ENCODE measurements at places on chromosomes 5 and 9.

DNA sequence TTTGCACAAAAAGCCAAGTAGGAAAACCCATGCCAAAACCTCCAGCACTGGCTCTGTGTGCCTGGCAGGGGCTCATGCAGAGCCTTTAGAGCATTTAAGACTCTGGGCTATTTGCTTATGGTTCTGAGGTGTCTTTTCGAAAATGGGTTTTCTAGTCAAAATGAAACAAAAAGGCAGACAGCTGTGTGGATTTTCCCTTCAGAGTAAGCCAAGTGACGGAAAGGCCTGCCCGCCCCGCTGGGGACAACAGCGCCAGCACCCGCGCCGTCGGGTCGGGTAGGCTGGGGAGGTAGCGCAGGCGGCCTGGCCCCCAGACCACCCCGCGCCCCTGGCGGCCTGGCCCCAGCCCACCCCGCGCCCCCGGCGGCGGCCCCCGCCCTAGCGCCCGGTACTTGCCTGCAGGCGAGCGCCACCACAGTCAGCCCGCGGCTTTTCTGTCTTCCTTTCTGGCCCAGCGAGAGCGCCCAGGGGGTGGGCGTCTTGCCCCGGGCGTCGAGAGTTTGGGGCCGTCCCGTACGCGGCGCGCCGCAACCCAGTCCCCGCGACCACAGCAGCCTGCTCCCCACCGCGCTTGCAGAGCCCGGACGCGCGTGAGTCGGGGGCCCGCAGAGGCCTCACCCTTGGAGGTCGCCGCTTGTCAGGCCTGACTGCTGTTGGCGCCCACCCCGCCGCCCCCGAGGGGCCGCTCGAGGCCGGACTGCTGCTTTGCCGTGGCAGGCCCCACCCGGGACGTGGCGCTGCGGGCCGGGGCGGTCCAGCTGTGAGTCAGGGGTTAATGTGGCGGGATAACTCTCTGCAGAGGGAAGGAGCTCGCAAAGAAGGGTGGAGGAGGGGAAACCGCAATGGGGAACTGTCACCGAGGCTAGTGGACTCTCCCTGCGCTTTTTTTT lies at the start of gene TICAM2:
TICAM2 (minus strand) TSS at position 779 of the 890 bp plus-strand sequence. CDS start 21,223 bp downstream, outside the sequence.
- DNase-seq, result no peak

DNA sequence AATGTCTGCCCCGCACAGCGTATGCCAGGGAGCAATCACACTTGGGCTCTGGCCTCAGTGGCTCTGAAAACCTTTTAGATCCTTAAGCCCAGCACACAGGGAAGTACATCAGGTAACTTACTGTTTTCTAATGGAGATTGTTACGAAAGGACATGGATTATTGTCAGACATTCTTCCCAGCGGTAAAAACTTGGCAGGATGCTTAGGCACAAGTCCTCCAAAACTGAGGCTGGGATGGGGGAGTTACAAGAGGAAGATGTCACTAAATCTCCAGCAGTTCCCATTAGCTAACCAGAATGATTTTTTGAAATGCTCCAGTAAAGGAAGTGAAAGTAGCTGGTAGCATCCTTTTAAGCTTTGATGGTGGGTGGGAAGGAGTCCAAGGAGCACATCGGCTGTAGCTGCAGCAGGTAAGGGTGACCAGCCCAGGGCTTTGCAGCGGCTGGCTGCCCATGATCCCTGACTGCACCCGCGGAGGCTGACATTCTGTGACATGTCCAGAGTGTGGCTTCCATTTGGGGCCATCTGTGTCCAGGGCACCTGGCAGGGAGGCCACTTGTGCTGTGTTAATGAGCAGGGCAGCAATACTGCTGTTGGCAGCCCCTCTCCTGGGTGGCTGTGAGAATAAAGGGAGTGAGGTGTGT lies 165.8 kb downstream of the GADD45G start:
- DNase-seq, result no peak

DNA sequence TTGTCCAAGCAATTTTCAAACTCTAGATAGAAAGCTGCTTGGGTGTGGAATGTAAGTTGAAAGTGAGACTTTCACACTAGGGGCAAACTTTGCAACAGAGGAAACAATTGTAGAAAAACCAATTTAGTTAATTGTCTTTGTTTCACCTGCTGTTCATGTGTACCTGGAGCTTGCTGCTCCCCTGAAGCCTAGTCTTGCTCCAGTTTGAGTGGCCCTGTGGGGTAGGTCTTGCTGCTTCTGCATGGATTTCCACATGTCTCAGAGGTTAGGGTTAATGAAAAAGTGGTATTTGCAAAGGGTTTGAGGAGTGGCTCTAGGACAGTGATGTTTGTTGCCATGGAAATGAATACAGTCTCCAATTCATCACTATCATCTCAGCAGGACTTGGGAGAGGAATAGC lies 182.2 kb downstream of the FSTL4 start:
- DNase-seq, result no peak

DNA sequence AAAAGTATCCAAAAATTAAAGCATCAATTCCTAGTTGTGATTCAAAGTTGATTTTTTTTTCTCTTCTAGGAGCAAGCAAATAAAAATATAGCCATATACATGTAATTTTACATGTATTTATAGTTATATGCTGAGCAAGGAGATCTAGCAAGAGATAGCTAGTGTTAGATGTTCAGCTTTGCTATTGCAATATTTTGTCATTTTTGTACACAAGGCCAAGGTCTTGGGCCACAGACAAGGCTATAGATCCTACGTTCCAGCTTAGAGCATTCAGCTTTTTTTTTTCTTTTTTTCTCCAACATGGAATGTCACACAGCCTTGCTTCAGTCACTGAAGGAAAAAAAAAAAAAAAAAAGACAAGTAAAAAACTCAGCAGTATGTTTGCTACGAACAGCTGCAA lies 36.8 kb downstream of the HMGCR start:
- no peak for DNase-seq

GRCh38 chr5:122902263-122902662 lies 56.9 kb downstream of the SNX24 start:
- no peak for DNase-seq

- no peak for DNase-seq
Measured at GRCh38 chr5:179732918-179733771, 523 bp downstream of the MAML1 start.

DNA sequence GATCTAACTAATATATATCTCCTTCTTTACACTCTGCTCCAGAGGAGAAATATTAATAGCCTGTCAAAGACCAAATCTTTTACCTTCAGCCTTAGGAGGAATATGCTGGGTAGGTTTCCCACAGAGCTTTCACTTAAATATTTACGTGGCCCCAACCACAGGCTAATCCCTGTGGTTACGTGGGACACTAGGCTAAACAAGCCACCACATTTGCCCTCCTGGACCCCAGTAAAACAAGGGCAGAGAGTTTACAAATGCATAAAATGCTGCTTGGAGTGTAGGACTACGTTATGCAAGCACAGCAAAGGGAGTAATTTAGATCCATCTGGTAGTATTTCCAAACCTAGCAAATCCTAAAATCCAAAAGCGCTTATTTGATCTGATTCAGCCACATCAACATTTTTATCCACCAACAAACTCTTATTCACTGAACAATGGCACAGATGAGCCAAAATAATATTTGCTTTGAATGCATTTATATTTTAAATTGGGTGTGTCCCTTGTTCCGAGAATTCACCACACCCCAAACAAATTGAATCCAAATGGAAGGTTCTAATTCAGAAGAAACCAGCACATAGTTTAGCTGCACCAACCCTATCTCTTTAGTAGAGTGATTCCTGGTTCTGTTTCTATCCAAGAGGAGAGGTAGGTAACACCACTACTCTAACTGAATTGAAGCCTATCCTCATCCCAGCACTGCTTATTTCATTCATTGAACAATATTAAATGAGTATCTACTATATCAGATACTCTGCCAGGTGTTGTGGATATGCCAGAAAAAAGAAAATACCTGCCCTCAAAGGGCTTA lies 179.0 kb downstream of the TSSK1B start:
- DNase-seq, result no peak

DNA sequence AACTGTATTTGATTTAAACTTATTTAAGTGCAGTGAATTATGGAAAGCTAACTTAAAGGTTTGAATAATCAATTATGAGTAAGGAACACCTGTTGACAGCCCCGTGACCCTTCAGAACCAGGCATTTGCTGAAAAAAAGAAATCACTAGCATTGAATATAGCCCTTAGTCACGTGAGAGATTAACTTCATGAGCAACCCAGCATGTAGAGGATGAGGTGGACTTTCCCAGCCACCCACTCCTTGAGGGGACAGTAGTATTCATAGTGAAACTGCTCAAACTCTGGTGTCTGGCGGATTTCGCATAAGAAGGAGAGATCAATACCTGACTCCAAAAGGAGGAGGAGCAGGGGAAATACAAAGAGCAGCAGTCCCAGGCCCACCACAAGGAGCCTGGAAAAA lies 184.8 kb upstream of the RASEF start:
- no peak for DNase-seq

DNA sequence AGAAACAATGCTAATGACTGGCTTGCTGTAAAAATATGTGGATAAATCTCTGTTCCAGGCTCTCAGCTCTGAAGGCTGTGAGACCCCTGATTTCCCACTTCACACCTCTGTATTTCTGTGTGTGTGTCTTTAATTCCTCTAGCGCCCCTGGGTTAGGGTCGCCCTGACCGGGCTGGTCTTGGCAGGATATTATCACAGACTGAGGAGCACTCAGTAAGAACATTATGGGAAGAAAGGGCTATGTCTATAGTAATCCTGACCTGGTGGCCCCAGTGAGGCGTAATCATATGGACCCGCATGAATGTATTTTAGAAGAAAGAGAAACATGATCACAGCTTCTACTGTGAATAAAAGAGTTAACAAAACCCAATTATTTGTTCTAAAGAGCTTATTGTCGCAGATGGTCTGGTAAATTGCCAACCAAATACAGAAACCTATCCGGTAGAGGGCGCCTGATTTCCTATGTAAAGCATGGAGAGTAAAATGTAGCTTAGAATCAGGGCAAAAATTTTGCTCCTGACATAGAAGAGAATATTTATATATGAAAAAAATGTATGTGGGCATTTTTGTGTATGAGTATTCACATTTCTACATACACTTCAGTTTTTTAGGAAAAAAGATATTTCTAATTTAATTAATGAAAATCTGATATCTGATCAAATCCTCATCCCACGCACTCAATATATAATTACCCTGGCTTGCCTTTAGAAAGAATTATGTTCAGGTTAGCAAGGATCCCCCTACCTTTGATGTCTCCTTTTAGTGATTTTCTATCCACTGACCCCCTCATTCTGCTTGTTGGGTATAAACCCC lies 5.8 kb upstream of the IFNA1 start:
- no peak for DNase-seq
